ENCODE measurements at places on chromosomes 3 and 15. TPM values are rescaled to one million over a fixed set of nuclear protein-coding genes. Genes with fewer than 3 reads are reported as not detected.

GRCh38 chr15:74251131-74251811 lies 15.1 kb downstream of the CCDC33 start:
- no peak for DNase-seq

DNA sequence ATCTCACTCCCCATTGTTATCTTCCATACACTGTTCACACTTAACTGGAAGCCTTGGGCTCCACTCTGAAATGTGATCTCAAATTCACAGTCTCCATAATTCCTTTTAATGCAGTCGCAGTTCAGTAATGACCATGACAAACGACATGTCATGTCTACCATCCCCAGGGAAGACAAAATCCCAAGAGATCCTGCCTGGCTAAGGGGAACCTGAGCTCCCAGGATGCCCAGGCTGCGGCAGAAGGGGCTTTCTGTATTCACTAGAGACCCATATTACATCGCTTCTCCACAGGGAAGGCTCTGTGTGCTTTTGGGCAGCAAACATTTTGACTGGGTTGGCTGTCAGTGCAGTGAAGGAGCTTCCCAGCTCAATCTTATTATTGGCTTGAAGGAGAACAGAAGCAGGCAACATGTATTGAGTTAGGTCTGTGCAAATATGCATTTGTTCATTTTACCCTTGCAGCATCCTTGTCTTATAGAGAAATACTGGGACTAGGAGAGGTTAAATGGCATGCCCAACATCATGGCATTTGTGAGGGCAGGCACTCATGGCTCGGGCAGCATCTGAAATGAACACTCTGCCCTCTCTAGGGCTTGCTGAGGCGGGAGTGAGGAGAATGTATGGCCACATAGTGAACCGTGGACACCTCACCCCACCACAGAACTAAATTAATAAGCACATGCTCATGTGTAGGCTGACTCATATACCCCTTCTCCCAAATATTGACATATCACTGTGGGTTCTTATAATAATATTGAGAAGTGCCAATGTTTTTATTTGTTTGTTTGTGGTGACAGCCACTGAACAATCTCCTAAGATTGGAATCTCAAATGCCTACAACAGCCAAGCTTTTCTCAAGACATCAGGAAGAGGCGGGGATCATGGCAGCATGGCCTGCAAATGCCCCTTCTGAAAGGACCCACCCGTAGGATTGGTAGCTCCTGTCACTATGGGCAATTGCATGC lies 141.6 kb upstream of the FOXB1 start:
- no peak for DNase-seq

DNA sequence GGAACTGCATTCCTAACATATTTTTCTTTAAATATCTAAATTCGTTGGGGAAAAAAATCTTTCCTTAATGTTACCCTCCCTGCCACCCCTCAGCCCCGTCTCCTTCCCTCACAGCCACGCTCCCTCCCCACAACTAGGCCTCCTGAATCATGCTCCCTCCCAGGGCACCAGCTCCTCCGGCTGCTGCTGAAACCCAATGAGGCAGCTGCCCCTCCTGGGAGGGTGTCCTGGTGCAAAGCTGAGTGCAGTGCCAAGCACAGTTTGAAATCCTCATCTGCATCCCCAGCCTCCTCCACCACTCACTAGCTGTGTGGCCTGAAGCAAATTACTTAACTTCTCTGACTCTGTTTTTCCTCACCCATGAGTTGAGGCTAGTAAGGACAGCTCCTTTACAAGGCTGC lies 2.7 kb upstream of the NR2E3 start:
- DNase-seq = peak; percentile 33

DNA sequence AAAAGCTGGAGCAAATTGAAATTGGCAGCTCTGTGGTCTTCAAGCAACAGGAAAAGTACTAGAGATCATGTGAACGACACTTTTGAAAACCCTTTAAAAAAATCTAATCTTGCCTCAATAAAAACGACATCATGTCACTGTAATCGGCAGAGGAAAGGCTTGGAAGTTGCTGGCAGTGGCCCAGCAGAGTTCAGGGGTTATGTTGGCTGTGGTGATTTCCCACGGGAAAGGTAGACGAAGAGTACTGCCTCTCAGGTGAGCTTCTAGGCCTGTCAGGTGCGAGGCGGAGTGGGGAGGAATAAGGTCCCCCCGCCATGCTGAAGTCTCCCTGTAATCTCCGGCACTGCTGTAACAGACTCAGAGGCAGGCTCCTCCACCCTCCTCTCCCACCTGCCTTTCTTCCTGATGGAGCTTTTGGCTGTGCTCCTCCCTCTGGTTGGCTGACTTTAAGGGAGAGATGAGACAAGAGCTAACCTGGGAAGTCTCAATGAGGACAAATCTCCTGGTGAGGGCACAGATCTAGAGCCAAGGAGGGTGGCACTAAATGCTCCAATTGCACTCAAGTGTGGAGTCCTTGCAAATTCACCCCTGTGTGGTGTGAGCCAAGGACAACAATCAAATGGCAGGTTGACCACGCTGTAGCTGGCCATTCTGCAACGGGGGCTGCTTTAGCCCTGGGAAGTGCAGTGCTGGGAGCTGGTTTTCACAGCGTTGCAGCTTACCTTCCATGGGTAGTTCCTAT lies 18.7 kb upstream of the HES1 start:
- DNase-seq = no peak

DNA sequence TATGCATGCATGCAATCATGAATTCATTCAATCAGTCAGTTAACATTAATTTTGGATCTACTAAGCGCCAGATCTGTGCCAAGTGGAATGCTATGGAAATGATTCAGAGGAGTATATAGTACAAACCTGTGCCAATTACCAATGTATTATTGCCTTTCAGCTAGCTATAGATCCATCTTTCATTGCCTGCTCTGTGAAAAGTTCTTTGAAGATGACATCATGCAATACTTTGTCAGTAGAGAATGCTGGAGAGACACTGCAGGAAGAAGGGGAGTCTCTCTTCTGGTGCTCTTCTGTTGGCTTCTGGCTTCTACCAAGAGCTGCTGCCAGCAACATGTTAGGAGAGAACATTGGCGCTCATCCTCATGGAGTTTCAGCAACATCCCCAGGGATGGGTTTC lies 81.0 kb upstream of the LMCD1 start:
- DNase-seq = no peak

DNA sequence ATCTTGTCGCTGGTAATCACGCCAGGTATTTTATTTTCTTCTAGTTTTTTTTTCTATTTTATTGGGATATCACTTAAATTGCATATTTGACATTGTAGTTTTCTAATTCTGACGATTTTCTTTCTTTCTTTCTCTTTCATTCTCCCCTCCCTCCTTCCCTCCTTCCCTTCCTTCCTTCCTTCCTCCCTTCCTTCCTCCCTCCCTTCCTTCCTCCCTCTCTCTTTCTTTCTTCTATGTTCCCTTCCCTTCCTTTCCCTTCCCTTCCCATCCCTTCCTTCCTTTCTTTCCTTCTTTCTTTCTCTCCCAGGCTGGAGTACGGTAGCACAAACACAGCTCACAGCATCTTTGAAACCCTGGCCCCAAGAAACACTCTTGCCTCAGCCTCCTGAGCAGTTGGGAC lies 100.6 kb upstream of the BCL6 start:
- DNase-seq = no peak

- DNase-seq = no peak
Measured at GRCh38 chr15:26178640-26179220, 315.6 kb upstream of the ATP10A start.

GRCh38 chr15:78272316-78272715 lies 8.0 kb downstream of the DNAJA4 start:
- no peak for DNase-seq

DNA sequence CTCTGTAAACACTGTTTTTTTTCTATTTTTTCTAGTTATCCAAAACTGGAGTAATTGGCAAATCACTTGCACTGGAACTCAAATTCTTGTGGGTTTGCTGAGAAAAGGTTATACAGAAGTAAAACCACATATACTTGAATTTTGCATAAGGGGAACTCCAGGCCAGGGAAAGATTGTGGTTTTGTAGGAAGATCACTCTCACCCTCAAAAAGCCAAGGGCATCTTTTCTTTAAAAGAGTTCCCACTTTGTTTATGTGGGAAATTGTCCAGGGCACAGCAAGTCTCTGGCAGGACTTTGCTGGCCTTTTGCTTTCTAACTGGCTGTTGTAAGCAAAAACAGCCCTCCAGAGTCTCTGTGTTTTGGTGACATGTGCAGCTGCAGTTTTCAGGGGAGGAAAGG lies 340.3 kb upstream of the RBMS3 start:
- DNase-seq = peak; percentile 92

- peak; percentile 6 for DNase-seq
Measured at GRCh38 chr3:189806171-189806951, 175.2 kb downstream of the TP63 start.

GRCh38 chr15:66228807-66229735 lies 24.5 kb downstream of the MEGF11 start:
- DNase-seq = no peak

DNA sequence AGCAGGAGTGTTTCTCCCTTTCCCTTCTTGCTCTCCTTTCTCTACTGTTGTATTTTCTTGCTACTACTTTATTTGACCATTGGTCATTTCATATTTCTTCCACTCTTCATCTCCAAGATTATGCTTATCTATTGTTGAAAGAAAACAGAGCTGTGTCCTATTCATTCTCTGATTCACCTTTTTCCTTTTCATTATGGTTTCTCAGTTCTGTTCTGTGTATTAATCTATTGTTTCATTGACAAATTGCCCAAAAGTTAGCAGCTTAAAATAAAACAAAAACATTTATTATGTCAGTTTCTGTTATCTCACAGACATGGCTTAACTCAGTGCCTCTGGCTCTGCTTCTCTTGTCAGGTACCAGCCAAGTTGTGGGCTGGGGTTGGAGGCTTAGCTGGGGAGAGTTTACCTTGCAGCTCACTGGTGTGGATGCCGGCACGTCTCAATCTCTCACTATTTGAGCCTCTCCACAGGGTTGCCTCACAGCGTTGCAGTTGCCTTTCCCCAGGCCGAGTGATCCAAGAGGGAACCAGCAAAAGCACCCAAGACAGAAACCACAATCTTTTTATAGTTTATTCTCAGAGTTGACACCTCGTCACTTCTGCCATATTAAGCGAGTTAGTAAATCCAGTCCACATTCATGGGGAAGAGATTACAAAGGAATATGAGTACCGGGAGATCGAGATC lies 36.9 kb upstream of the FILIP1L start:
- no peak for DNase-seq

DNA sequence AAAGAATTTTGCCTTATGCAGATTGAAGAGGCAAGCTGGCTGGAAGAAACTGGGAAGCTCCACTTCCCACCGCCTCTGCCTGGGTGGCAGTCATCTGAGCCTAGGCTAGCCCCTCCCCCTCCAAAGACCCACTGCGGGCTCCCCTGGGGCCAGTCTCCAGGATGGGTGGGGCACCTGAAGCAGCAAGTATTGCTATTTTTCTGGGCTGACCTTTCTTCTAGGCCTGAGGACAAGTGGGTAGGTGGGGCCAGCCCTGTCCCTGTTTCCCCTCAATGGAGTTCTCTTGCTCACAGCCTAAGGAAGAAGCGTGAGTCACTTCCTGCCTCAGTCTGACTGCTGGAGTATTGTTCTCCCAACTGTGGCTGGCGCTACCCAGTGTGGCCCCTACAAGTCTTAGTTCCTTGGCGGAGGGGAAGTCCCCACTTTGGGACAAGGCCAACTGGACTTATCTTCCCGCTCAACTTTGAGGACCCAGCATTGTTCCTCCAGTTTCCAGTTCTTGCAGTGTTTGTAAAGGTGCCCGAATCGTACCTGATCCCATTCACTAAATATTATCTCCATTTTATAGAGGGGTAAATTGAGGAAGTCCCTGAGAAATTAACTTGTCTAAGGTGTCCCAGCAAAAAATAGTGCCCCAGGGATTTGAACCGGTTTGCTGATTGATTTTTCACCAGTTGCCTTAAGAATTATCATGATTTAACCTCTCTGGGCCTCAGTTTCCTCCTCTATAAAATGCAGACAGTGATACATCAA lies 1.4 kb downstream of the FURIN start:
- DNase-seq = peak; percentile 84

DNA sequence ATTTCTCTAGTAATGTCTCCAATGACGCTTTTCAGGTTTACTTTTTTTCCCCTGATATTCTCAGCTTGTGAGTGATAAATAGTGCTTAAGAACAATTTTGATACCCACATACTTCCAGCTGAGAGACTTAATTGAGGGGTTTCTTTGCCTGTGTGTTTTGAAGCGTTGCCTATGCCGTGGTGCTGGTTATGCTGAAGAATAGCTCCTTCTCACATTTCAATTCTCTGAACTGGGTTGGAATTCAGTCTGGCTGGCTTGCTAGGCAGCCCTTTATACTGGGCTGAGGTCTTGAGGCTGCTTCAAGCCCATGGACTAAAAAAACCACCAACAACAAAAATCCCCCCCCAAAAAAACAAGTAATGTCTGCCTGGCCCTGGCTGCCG lies 87.4 kb downstream of the CHST2 start:
- no peak for DNase-seq

GRCh38 chr3:157464321-157464720 lies 27.7 kb downstream of the PTX3 start:
- peak; percentile 86 for DNase-seq

The EXD1 gene
- polyA plus RNA-seq = not detected

The SELENOK gene
- polyA plus RNA-seq = 36.2 TPM

The TRIM42 gene
- polyA plus RNA-seq = not detected

The PFKFB4 gene
- 14.8 TPM for polyA plus RNA-seq

The SPESP1 gene
- 2.9 TPM for polyA plus RNA-seq

The NBEAL2 gene
- 12.5 TPM for polyA plus RNA-seq

The CCDC191 gene
- 0.75 TPM for polyA plus RNA-seq

The GOLGA6L25 gene
- not detected for polyA plus RNA-seq

The AQR gene
- 17.9 TPM for polyA plus RNA-seq

The TGM4 gene
- 0.10 TPM for polyA plus RNA-seq

The CCR2 gene
- polyA plus RNA-seq = not detected

The SSUH2 gene
- 0.10 TPM for polyA plus RNA-seq

The POLR2M gene
- polyA plus RNA-seq = 60.8 TPM

The SCAANT1 gene
- polyA plus RNA-seq = not detected

The MELTF gene
- 0.50 TPM for polyA plus RNA-seq

Measured in IMR-90 (cell line).